ENCODE measurements at places on chromosomes 16 and 17.

GRCh38 chr17:37137070-37137610 is 188.4 kb downstream of the AATF start:
- peaks cover 31% of the 10 kb centered on the region for H3K36me3 ChIP-seq
- H3K4me3 ChIP-seq, result no peak overlapping the region
- peaks cover under 1% of the 10 kb centered on the region for H3K4me1 ChIP-seq
- H3K27me3 ChIP-seq, result no peaks in the 10 kb centered on the region

- no peak overlapping the region for H3K4me3 ChIP-seq
- DNase-seq, result no peak
- no peaks in the 10 kb centered on the region for H3K4me1 ChIP-seq
- H3K36me3 ChIP-seq, result no peaks in the 10 kb centered on the region
- H3K27ac ChIP-seq, result no peak overlapping the region
- H3K27me3 ChIP-seq, result no peaks in the 10 kb centered on the region
Observed at GRCh38 chr16:883340-883739, 82.8 kb upstream of the GNG13 start.

GRCh38 chr17:4623249-4623648 is 18.2 kb downstream of the ALOX15 start:
- no peak overlapping the region for H3K4me3 ChIP-seq
- no peak overlapping the region for H3K27ac ChIP-seq
- peaks cover 6% of the 10 kb centered on the region for H3K4me1 ChIP-seq
- no peaks in the 10 kb centered on the region for H3K36me3 ChIP-seq
- no peaks in the 10 kb centered on the region for H3K27me3 ChIP-seq
- DNase-seq, result no peak

- H3K27me3 ChIP-seq, result no peaks in the 10 kb centered on the region
- peaks cover 56% of the 10 kb centered on the region for H3K4me1 ChIP-seq
- peak overlapping the region; percentile 84 for H3K4me3 ChIP-seq
- H3K27ac ChIP-seq, result peak overlapping the region; percentile 67
- DNase-seq, result peak; percentile 36
- H3K36me3 ChIP-seq, result no peaks in the 10 kb centered on the region
Observed at GRCh38 chr17:28811651-28812090, 30.9 kb downstream of the FAM222B start.

GRCh38 chr16:46830417-46830901 is 521 bp downstream of the C16orf87 start:
- H3K4me3 ChIP-seq, result peak overlapping the region; percentile 85
- H3K4me1 ChIP-seq, result peaks cover 59% of the 10 kb centered on the region
- DNase-seq, result no peak
- H3K27me3 ChIP-seq, result no peaks in the 10 kb centered on the region

- H3K4me1 ChIP-seq, result peaks cover 43% of the 10 kb centered on the region
- H3K27ac ChIP-seq, result no peak overlapping the region
- DNase-seq, result no peak
- no peak overlapping the region for H3K4me3 ChIP-seq
Observed at GRCh38 chr17:976312-976711, 3.3 kb downstream of the NXN start.

DNA sequence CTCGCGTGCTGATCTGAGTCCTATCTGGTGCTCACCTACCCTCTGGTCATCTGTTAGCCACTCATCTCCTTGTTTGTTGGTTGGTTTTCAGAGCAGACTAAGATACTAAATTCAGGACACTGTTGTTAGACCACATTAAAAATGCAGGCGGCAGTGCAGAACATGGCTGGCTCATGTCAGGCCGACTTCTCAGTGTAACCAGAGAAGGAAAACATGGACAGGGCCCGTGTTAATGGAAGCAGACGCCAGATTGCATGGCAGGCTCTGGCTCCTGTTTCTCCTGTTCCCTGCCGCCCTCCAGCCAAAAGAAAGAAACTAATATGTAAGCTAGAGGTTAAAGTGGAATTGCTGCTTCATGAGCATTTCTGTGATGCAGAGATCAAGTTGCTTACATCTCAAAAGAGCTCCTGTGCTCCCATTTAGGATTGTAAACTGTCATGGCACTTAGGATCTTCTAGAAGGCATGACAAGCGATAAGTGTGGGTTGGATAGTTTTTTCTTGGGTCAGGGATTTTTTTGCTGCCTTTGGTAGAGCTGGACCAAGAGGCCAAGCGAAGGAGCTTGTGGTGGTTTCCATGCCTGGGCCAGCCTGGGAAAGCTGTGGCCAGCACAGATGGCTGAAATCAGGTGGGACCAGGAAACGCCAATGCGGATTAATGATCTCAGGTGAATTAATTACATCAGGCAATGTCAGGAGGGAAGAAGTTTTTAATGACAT is 56.1 kb downstream of the YPEL2 start:
- no peak for DNase-seq
- peaks cover 23% of the 10 kb centered on the region for H3K36me3 ChIP-seq
- H3K4me1 ChIP-seq, result peaks cover 2% of the 10 kb centered on the region
- H3K4me3 ChIP-seq, result no peak overlapping the region
- H3K27ac ChIP-seq, result no peak overlapping the region

DNA sequence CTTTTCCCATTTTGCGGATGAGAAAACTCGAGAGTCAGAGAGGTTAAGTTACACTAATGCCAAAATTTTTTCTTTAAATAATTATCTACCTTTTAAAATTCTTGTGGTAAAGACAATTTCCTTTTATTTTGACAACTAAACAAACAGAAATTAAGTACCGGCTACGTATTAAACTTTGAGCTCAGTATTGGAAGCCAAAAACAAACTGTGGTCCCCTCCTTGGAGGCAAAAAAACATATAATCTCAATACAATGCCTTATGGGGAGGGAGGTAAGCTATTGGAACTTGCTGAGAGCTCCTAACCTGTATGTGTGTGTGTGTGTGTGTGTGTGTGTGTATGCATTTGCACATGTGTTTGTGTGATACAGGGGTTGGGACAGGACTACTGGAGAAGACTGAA is 2.2 kb downstream of the KRTAP2-4 start:
- no peaks in the 10 kb centered on the region for H3K36me3 ChIP-seq
- H3K27ac ChIP-seq, result no peak overlapping the region
- H3K27me3 ChIP-seq, result no peaks in the 10 kb centered on the region
- DNase-seq, result peak; percentile 23
- no peak overlapping the region for H3K4me3 ChIP-seq

DNA sequence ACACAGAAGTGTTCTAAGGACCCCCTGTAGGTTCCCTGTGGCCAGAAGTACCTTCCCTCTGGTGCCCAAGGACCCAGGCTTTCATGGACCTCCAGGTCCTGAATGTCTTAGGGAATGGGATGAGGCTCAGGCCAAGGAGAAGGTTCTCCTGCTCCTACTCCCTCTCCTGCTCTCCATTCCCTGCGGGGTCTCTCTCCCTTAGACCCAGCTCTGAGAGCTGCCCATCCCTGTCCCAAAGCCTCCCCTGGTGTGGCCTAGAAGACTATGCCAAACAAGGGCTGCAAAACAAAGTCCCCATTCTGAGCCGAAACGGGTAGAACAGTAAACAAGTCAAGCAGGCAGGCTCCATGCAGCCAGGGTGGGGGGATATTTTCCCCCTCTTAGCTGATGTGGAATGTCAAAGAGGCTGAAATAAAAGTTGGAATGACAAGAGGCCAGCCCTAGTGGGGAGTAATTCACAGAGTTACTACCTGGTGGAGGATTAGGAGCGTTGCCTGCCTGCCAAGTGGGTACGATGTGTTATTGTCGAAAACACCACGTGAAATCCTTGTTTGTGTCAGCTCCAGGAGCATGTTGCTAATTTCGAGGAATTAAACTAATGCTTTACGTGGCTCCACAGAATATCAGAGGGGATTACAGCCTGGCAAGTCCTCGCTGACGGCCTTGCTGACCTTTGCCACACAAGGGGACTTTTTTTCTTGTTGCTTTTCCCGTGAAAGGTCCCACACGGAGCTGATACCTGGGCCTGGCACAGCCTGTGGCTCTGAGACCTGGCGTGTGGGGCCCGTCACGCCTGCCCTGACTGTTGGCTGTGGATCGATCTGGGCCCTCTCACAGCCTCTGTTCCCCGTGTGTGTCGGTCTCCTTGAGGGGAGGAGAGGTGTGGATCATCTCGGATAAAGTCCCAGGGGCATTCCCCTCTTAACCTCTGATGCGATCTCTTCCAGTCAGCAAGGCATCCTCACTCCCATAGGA is 2.9 kb downstream of the WFIKKN2 start:
- peaks cover 20% of the 10 kb centered on the region for H3K27me3 ChIP-seq
- H3K4me3 ChIP-seq, result peak overlapping the region; percentile 29
- DNase-seq, result no peak

- no peaks in the 10 kb centered on the region for H3K36me3 ChIP-seq
- H3K4me3 ChIP-seq, result no peak overlapping the region
- no peaks in the 10 kb centered on the region for H3K27me3 ChIP-seq
- no peak for DNase-seq
- H3K4me1 ChIP-seq, result peaks cover 25% of the 10 kb centered on the region
- H3K27ac ChIP-seq, result no peak overlapping the region
Observed at GRCh38 chr16:50662306-50662940, 18.7 kb downstream of the SNX20 start.

DNA sequence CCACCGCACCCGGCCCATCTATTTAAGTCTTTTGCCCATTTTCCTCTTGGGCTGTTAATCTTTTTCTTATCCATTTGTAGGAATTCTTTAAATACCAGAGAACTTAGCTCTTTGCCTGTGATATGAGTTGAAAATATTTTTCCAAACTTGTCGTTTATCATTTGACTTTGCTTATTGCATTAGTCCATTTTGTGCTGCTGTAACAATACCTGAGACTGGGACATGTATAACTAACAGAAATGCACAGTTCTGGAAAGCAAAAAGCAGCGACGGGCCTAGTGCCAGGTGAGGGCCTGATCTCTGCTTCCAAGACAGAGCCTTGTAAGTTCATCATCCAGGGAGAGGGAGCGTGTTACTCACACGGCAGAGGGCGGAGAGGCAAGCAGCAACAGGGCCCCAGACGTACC is 25.6 kb upstream of the BHLHA9 start:
- H3K4me3 ChIP-seq, result no peak overlapping the region
- no peak overlapping the region for H3K27ac ChIP-seq
- peaks cover 3% of the 10 kb centered on the region for H3K27me3 ChIP-seq
- H3K36me3 ChIP-seq, result no peaks in the 10 kb centered on the region
- no peaks in the 10 kb centered on the region for H3K4me1 ChIP-seq

- no peaks in the 10 kb centered on the region for H3K36me3 ChIP-seq
- no peak overlapping the region for H3K27ac ChIP-seq
- H3K27me3 ChIP-seq, result no peaks in the 10 kb centered on the region
- DNase-seq, result no peak
- H3K4me1 ChIP-seq, result peaks cover 34% of the 10 kb centered on the region
- no peak overlapping the region for H3K4me3 ChIP-seq
Observed at GRCh38 chr17:27471321-27472269, 15.3 kb downstream of the KSR1 start.

DNA sequence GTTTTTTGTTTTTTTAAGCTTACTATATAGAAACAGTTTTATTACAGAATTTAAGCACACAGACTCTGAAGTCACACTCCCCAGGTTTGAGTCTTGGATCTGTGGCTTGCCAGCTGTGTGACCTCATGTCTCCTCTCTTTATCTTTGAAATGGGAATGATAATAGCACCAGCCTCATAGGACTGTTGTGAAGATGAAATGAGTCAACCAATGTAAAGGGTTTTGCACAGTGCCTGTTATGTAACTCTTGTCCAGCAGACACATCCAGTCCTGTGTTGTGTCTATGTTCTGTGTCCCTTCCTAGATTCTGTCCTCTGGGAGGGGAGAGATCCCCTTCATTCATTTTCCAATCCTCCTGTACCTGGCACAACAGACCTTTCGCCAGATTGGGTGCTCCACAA is 3.1 kb upstream of the CPD start:
- H3K4me1 ChIP-seq, result peaks cover 46% of the 10 kb centered on the region
- H3K36me3 ChIP-seq, result no peaks in the 10 kb centered on the region
- DNase-seq, result no peak
- no peak overlapping the region for H3K4me3 ChIP-seq

DNA sequence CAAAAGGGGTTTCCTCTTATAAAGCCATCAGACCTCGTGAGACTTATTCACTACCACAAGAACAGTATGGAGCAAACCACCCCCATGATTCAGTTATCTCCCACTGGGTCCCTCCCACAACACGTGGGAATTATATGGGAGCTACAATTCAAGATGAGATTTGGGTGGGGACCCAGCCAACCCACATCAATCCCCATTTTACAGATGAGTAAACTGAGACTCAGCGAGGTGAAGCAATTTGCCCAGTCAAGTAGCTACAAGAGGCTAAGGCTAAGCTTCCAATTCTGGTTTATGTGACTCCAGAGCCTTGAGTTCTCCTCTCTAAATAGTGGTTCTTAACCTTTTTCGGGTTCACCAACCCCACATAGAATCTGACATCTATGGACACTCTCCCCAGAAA is 8.8 kb downstream of the CD300A start:
- no peak for DNase-seq
- no peaks in the 10 kb centered on the region for H3K36me3 ChIP-seq
- H3K27ac ChIP-seq, result no peak overlapping the region

DNA sequence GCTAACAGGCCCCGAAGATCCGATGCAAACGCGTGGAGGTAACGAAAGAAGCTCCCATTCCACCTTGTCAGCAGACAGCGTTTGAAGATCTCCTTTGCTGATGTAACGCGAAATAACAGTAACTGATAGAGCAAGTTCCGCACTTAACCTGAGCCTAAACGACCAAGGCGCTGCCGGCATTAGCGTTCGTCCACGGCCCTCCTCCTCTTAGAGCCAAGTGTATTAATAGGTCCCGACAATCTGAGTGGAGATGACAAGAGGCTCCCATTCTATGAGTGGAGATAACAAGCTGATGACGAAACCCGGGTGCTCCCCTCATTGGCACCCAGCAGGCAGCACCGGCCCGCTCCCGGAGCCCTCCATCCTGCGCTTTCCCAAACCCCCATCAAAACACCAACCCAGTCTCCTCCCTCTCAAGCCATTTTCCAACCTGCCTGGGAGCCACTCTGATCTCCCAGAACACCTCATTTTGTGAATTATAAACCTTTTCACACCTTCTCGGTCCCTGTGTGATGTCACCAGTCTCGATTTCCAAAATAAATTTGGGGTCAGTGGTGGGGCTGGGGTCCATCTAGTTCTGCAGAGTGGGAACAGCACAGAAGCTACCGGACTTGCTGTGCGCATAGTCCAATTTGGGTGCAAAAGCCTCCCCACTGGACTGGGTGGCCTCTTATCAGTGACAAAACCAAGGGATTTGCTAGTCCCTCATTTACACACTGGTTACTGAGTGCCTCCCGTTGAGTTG is 35.4 kb upstream of the ARL4D start:
- H3K27me3 ChIP-seq, result no peaks in the 10 kb centered on the region
- no peak overlapping the region for H3K4me3 ChIP-seq
- H3K36me3 ChIP-seq, result no peaks in the 10 kb centered on the region
- DNase-seq, result no peak
- peaks cover 41% of the 10 kb centered on the region for H3K4me1 ChIP-seq

DNA sequence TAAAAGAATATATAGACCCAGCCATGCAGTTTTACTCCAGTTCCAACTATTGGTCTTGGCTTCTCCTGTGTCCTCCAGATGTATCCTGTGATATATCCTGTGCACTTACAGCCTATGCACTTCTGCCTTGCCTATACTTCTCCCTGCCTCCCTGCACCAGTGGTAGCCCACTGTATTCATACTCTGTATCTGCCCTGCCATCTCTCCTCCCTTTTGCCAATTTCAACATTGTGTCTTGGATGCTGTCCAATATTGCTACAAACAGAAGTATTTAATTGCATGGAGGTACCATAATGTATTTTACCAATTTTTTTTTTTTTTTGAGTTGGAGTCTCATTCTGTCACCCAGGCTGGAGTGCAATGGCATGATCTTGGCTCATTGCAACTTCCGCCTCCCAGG is 242.7 kb downstream of the HAPSTR1 start:
- H3K27ac ChIP-seq, result no peak overlapping the region
- no peaks in the 10 kb centered on the region for H3K27me3 ChIP-seq
- no peaks in the 10 kb centered on the region for H3K4me1 ChIP-seq
- H3K4me3 ChIP-seq, result no peak overlapping the region
- no peaks in the 10 kb centered on the region for H3K36me3 ChIP-seq
